ENCODE measurements at places on chromosomes 2 and 18.
A peak's percentile ranks its signal among the peaks of the same experiment; 100 is the strongest.

DNA sequence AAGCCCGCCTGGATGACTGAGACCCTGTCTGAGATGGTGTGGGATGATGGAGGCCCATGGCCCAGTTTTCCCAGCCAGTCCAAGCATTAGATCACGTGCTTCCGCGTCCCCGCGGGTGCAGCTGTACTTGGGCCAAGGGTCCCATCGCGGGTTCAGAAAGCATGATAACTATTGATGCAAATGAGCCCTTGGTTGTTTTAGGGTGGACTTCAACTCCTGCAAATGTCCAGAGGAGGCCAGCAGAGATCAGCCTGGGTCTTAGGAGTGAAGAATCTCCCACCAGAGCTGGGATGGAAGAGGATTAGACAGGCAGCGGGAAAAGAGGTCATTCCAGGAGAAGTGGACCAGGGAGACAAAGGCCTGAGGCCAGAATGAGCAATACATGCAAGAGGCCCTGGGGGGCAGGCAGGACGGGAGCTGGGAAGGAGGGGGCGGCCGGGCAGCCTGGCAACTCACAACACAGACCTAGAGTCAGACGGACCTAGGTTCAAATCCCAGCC lies 89.9 kb upstream of the TMEM247 start:
- DNase-seq: no peak

GRCh38 chr2:58268685-58269084 lies 27.6 kb upstream of the FANCL start:
- no peak for DNase-seq

GRCh38 chr2:220450846-220451245 lies 823.4 kb downstream of the SLC4A3 start:
- no peak for DNase-seq

GRCh38 chr18:63836456-63836855 lies 51.0 kb upstream of the SERPINB2 start:
- DNase-seq: no peak

DNA sequence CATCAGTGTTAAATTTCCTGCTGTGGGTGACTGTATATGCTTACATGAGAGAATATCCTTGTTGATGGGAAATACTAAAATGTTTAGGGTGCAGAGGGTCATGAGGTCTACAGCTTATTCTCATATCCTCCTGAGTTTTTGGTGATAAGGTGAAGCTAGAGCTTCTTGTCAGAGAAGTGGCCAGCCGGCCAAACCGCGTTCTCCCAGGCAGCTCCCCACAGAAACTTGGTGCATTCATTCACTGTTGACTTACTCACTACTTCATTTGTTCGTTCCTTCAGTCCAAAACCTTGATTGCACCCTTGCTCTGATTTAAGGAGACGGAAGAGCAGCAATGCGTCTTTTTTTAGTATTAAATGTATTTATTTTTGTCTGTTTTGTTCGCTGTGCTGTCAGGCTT lies 8.7 kb downstream of the SNED1 start:
- DNase-seq: no peak

DNA sequence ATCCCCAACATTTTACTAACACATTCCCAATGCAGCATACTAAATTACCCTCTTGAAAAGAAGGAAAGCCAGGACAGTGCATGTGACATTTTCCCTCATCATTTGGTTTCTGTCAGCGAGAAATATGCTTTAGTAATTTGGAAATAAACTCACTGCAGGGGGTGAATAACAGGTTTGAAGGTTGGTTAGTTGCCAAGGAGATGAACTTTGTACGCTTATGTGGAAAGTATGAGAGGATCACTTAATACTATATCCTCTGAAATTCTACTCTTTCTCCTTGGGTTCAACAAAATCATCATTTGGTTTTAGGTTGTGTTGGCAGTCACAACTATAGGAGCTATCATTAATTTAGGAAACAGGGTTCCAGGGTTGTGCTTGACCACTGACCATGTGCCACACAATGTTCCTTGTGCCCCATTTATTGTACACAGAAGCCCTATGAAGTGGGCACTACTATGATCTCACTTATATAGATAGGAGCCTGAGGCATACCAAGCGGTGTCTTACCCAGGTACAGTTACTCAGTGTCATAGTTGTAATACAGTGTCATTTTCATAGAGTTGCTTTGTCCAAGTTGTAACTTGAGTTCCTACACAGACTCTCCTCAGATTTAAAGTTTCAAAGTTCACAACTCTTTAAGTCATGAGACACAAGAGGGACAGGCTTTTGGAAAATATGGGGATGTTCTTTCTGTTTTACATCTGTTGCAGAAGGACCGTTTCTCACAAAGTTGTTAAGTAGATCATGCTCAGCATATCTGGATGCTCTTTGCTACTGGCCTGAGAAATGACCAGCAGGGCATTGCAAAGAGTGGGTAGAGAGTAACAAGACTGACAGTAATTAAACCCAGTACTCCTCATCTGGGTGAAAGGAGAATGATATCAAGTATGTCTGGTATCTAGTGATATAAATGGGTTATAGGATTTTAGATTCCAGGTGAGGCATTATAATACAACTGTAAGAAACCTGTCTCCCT lies 91.8 kb downstream of the MAP4K4 start:
- DNase-seq: peak; percentile 60

DNA sequence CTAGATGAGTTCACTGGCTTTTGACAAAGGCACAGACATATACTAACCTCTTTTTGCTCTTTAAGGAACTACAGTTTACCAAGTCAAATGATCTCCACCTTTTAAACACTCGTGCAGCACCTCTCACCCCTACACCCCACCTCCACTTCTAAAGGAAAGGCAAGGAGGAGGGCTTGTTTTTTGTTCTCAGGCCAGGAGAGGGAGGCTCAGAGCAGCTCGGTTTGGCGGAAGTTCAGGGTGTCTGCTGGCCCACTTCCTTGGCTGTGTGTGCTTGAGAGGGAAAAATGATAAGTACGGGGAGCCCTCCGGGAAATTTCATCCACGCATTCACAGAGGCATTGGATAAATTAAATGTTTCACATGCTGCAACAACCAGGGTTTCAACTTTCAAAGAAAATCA lies 667.9 kb downstream of the BCL11A start:
- peak; percentile 17 for DNase-seq

DNA sequence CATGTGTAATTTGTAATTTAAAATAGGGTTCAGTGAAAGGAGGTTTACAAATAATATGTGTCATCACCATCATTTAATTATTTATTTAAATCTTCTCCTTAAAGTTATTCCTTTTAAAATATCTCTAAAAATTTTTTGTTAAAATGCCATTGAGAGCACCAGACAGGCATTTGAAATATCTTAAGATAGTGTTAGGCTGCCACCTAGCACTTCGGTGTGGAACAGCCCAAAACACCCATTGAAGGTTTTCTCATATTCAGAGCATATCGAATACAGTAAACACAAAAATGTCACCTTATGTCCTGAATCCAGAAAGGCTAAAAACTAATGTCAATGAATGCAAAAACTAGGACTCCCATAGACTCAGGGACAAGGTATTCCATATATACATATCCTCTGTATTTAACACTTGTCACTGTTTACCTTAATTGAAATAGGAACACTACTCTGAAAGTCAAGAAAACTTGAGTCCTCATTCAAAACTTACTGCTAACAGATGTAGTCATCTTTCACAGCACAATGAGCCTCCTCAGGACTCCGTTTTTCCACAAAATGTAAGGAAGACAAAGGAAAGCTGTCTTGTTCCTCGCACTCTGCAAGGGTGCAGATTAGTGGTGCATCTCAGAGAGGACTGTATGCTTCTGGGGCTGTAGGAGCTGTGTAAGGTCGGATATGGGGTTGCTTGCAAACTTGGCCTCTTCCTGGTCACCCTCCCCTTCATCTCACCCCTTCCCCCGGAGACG lies 329.5 kb downstream of the PAX3 start:
- DNase-seq: peak; percentile 40

DNA sequence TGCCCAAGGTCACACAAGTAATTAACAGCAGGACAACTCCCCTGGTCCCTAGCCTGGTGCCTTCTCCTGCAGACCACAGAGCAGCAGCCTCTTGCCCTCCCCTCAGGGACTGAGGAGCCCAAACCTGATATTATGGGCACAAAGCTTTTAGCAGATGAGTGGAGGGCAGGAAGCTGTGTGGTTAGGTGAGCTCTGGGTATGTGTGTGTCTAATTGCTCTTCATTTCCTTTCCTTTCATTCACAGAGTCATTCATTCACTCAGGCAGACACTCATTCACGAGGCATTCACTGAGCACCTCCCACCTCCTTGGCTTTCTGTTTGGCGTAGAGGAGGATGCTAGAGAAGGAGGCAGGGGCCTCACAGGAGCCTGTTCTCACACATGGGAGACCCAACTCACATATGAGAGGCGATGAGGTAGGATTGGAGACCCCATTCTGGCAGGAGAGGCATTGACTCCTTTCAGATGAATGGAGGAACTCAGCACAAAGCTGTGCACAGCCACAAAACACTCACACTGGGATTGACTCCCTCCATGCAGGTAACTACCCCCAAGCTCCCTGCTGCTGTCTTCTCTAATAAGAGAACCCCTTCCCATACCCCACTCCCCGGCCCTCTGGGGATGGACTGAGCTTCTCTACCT lies 306.8 kb upstream of the SKOR2 start:
- no peak for DNase-seq

- no peak for DNase-seq
Measured at GRCh38 chr2:225022188-225022587, 20.1 kb downstream of the DOCK10 start.

DNA sequence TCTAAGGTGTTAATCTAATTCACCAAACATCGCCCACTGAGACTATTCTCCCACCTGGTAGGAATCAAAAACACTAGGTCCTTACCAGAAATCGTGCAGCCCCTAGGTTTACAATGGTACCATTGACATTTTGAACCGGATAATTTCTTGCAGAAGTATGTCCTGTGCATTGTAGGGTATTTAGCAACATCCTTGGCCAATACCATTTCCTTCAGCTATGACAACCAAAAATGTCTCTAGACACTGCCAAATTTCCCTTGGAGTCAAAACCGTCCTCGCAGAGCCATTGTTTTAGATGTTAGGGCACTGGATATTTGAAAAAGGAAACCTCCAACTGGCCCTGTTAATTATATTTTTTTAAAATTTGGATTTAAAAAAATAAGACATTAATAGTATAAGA lies 3.8 kb downstream of the VPS54 start:
- no peak for DNase-seq

- DNase-seq: peak; percentile 67
Measured at GRCh38 chr2:137947728-137948336, 16.4 kb upstream of the HNMT start.

DNA sequence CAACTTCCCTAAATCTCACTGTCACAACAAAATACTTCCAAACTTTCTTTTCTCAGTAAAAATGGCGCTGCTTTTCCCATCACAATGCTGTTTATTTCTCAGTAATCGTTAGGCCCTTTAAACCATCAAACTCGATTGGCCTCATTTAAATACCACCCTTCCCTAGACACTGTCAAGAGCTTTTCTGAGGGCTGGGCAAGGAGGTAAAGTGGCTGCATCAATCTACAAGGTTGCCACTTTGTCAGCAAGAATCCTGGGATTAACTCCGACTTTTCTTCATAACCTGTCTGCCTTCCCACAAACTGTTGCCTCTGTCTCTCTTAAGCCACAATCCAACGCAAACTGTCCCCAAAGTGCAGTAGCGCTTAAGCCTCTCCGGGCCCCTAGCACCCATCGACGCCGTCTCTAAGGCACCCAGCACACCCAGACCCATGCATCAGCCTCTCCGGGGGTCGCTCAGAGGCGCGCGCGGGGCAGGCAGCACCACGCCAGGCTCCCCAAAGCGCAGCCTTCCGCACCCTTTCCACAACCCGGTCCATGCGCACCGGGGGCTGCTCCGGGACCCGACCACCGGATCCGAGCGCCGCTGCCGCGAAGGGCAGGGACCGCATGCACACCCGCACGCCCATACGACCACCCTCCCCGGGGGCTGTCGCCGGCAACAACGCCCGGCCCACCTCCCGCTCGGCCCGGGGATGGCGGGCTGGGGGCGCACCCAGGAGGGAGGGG lies 683 bp downstream of the MBOAT2 start:
- DNase-seq: no peak

DNA sequence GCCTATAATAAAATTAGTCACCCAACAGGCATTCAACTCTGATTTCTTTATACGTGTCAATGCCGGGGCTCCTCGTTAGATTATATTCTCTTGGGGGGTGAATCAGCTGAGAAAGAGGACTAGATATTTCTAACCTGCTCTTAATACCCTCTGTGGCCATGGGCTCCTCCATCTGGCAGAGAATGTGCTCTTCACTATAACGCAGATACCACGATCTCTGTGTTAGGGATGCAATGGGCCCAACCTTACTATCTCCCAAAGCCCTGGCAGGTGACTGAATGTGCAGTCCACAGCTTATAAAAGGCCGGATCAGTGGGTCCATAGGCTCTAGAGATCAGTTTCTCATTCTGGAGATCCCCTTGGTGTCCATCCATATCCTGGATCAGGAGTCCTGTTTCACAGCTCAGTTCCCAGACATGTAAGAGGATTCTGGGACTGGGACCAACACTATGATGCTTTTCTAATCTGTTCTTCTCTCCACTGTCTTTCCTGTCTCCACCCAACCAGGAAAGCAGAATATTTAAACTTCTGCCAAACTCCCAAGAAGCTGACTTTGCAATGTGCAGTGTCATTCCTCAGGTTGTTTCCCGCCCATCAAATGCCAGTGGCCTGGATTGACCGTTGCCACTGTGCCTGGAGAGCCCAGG lies 71.4 kb upstream of the CELF4 start:
- peak; percentile 7 for DNase-seq

DNA sequence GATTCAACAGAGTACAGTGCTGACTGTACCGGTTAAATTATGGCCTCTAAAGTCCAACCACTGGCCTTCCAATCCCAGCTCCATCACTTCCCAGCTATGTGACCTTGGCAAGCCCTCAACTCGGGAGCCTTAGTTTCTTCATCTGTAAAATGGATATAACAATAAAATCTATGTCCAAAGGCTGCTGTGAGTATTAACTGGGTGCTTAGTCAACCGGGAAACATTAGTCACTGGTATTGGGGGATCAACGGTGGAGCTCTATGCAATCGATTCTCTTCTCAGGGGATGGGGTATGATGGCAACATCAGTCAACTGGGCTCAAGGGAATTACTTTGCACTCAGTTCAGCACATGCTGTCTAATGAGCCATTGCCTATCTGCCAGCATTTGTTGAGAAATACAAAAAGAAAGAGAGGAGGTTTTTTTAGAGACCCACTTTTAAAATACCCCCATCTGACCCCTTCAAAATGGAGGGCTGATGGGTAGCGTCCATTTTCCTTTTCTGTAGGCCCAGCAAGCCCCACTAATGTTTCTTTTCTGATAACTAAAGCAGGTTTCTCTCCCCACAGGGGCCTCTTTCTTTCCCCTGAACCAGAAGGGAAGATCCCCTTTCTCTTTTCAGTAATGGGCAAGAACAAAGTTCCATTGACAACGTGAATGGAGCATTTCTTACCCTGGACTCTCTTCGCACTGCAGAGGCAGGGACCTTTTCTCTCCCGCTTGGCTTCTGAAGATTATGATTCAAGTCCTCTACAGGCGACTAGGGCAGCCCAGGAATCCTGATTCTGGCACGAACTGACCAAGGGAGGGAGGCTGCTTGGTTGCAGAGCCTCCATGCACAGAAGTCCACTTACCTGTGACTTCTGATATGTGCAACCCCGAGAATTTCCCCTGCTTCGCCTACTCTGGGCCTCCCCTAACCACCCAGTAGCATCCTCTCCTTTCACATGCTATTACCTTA lies 8.7 kb upstream of the AGFG1 start:
- DNase-seq: no peak

GRCh38 chr2:216023055-216023648 lies 9.8 kb upstream of the MREG start:
- peak; percentile 49 for DNase-seq

- no peak for DNase-seq
Measured at GRCh38 chr2:187924293-187924692, 367.4 kb upstream of the GULP1 start.
